ENCODE measurements at places on chromosomes 3 and 15.

DNA sequence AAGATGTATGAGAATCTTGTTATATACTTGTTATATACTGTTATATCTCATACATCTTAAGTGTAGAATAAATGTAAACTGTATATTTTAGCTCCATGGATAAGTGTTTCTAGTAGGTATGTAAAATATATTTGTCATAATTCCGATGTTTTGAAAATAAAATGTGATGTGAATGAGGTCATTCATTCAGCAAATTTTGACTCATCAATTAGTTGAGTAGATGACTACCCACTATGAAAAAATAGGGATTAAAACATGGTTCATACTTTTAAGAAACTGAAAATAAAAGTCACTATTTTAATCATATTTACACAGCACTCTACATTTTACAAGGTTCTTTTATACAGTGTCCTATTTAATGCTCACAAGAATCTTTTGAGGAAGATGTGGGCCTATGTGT is 28.4 kb upstream of the CNTN3 start:
- DNase-seq: no peak

DNA sequence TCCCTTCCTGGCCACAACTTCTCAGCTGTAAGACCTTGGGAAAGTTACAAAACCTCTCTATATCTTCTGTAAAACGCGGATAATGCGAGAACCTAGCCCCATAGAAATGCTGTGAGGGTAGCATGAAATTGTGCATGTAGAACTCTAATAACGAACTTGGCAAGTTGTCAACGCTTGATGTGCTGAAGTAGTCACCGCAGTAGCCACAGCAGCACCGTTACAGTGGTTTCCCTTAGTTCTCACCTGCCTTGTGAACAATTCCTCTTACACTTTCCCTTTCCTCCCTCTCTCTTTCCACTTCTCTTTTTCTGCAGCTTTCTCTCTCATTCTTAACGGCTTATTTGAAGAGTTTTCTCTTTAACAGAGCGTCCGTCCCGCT is 447 bp upstream of the SHQ1 start:
- DNase-seq: no peak

GRCh38 chr15:40984964-40985363 is 31.7 kb downstream of the CHAC1 start:
- DNase-seq: no peak

GRCh38 chr3:132749786-132750185 is 27.6 kb upstream of the NPHP3 start:
- DNase-seq: no peak

- DNase-seq: no peak
Observed at GRCh38 chr3:106184540-106185457, 316.0 kb upstream of the CBLB start.

DNA sequence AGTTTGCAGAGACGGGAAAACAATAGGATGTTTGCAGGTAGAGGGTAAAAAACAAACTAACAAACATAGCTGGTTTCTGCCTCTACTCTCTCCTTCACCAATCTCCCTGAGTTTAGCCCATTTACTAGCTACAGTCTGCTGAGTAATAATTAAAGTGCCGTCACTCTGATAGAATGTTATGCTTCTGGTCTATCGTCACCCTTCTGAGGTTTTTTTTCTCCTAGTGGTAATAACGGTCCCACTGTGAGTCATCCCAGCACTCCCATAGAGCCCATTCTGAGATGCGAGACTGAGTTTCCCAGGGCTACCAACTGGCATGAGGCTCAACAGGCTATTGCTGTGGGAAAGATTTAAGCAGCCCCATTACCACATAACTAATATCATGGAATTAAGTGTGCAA is 56.4 kb downstream of the PLAAT1 start:
- no peak for DNase-seq

- peak; percentile 62 for DNase-seq
Observed at GRCh38 chr3:137110392-137110996, 152.7 kb downstream of the IL20RB start.

DNA sequence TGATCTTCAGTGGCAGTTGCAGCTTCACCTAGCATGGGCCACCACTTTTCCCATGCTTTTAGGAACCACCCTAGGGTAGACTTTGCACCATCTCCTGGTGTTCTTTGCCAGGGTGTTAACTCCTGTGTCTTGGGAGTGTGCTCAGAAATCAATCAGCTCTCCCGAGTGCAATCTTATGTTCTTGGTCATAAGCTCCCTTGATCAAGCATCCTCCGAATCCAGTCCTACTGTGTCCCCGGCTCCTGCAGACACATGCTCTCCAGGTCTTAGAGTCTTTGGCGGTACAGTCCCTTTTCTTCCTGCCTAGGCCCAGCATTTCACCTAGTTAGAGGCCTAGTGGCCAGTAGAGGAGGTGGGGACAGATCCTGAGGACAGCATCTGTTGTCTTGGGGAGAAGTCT is 74.7 kb upstream of the SYN2 start:
- no peak for DNase-seq

DNA sequence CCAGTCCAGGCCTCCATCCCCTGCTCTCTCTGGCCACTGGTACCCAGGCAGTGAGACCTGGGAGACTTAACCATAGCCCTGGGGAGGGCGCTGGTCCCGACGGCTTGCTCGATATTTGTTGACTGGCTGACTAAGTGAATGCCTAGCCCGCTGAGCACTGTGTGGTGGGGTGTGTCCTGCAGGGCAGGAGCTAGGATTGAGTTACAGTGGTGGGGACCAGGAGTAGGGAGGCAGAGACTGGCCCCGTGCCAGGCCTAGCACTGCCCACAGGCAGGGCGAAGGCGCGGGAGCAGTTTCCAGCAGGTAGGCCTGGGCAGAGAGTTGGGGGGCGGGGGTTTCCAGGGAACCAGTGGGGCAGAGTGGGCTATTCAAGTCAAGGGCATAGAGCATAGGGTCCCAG is at the start of gene VILL:
Gene VILL, plus strand, starts transcription at position 260 of the 400 bp plus-strand sequence. CDS start 2,887 bp downstream, outside the sequence.
- no peak for DNase-seq

DNA sequence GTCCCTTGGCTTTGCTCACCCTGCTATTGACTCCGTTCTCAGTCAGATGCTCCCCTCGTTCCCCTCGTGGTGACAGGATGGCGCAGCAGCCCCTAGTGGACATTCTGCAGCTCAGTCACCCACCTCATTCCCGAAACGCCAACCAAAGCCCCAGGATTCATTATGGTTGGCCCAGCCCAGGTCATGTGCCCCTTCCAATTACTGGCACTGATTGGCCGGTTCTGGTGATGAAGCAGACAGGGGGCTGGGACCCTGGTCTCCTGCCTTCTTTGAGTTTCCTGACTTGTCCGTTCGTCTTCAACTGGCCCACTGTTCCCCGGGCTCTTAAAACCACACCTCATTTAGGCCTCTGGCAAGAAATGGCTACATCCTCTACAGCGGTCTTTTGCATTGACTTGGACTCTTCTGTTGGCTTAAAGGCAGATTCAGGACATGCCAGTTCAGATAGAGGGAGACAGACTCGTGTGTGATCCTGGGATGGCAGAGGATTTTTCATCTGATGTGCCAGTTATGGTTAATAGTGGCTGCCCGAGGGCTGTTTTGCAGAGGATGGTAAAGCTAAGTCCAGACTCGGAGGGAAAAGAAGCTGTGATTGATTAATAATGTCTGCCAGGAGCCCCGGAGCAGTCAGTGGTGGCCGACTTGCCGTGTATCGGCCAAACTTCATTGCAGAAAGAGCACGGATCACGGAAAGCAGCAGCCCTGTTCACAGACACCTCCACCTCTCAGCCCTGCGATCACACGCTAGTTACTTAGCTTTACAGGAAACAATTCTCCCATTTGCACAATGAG is 37.8 kb downstream of the LSM3 start:
- no peak for DNase-seq

GRCh38 chr15:60374628-60375081 is 23.1 kb downstream of the ANXA2 start:
- peak; percentile 96 for DNase-seq

DNA sequence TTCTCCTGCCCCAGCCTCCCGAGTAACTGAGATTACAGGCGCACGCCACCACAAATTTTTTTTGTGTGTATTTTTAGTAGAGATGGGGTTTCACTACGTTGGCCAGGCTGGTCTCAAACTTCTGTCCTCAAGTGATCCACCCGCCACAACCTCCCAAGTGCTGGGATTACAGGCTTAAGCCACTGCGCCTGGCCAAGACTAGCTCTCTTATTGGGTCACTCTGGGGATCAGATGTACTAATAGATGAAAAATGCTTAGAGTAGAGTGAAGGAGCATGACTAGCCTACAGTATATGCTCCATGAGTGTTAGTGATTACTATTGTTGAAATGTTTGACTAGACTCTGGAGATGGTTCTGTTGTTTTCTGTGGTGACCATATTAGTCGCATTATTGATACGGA is 21.8 kb downstream of the RARB start:
- no peak for DNase-seq

DNA sequence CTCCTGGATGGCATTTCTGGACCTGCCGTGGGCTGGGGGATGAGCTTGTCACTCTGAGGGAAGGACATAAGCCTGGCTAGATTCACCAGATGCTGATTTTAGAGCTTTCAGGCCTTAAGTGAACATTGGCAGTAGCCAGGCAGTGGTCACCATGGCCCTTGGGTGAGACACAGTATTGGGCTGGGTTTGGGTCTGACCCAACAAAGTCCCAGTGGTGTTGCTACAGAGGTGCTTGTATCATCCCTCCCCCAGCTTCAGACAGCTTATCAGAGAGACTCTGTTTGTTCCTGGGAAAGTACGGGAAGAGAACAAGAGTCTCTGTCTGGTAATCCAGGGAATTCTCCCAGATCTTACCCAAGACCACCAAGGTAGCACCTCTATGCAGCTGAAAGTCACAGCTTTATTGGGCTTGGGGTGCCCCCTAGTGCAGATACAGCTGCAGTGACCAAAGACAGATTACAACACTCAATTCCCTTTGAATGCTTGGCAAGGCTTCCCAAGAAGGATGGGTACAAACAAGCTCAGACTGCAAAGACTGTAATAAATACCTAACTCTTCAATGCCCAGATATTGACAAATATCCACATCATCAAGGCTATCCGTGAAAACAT is 9.8 kb upstream of the RUVBL1 start:
- DNase-seq: no peak

- no peak for DNase-seq
Observed at GRCh38 chr3:151443583-151443982, 17.3 kb downstream of the IGSF10 start.

GRCh38 chr3:146065573-146066006 is 95.4 kb downstream of the PLOD2 start:
- DNase-seq: peak; percentile 43

- no peak for DNase-seq
Observed at GRCh38 chr3:32484436-32484835, 18.2 kb downstream of the CMTM6 start.

DNA sequence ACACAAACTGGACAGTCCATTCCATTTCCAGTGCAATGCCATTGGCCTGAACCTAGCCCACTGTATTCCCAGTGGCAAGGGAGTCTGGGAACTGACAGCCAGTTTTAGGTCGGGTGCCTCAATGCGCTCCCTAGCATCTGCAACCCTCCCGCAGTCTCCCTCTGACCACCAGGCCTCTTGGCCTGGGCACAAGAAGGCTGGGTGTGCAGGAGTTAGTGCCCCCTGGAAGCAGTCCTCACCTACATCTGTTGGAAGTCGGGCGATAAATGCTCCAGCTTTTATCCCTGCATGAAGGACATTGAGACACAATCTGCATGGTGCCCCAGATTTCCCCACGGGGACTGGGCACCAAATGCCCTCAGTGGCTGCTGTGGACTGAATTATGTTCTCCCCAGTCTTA is 12.7 kb downstream of the C3orf22 start:
- DNase-seq: no peak

GRCh38 chr15:77944002-77944867 is 133.3 kb downstream of the TBC1D2B start:
- DNase-seq: peak; percentile 26

DNA sequence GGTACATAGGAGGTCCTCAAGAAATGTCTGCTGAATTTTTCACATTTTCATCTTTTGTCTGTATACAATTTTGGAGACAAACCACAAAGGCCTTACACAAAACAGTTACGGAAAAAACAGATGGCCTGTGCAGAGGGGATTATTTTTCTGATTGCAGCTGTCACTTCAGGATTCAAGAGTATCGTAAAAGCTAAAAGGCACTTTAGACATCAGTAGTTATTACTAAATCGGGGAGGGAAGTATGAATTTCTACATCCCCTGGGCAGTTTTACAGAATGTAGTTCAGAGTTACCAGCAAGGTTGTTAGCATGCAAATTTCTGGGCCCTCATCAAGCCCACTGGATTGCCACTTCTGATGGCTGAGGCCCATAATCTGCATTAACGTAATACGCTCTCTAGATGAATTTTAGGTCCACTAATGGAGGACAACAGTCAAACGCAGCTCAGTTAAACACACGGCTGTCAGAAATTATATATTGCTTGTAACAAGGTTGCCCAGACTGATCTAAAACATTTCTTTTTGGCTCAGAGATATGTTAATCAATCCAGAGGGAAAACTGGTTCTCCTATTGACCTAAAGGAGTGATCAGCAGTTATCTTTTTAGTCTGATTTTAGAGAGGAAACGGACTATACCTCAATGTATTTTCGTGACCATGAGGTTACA is 1.1 kb downstream of the RIOX2 start:
- DNase-seq: no peak

DNA sequence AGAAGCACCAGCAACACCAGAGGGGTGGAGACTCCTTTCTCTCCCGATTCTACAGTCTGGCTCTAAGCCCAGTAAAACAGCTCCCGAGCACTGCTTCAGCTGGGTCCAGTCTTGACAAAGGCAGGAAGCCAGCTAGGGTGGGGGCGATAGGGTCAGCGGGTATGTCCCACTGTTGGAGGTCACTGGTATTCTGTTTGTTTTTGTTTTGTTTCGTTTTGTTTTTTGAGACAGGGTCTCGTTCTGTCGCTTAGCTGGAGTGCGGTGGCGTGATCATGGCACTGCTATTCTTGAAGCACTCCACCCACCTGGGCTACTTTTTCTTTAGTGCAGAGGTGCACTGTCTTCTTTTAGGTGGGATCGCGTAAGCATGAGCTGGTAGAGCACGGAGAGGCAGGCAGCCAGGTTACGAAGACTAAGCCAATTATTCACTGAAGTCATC is 16.3 kb downstream of the GCSAM start:
- no peak for DNase-seq

DNA sequence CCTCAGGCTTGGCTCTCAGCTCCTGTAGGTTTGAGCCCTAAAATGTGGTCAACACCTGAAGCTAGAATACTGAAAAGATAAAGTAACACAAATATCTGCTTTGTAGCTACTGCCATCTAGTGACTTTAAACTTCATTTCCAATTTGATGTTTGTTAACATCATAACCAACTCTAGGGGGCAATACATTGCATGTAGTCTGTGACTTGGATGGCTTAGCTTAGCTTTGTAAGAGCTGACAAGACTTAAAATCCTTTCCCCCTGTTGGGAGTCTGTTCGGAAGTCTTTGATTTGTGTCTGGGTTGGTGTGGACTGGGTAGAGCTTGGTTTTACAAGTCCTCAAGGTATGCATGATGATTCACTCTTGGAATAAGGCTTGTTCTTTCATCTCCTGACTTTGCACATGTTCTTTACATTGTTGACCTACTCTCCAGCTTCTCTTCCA is 51.7 kb downstream of the SCN11A start:
- peak; percentile 66 for DNase-seq

DNA sequence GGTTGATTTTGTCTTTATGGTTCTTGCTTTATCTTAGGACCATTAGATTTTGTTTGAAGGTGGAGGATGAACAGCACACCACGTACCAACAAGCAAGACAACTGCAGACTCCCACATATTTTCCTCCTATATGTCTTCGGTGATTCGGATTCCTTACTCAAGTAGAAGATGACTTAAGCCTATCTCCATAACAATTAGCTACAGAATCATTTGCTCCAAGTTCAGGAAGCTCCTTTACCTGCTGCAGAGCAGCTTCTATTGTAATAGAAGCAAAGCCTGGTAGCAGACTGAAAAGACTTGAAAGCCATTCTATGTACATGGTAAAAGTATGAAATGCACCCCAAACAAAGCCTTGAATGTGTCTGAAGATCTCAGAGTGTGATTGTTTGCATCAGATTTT is 229.0 kb downstream of the SOX2 start:
- DNase-seq: no peak
